ENCODE measurements at places on chromosomes 1 and 21.

- DNase-seq, result no peak
Observed at GRCh38 chr1:111742938-111743549, 3.8 kb upstream of the INKA2 start.

DNA sequence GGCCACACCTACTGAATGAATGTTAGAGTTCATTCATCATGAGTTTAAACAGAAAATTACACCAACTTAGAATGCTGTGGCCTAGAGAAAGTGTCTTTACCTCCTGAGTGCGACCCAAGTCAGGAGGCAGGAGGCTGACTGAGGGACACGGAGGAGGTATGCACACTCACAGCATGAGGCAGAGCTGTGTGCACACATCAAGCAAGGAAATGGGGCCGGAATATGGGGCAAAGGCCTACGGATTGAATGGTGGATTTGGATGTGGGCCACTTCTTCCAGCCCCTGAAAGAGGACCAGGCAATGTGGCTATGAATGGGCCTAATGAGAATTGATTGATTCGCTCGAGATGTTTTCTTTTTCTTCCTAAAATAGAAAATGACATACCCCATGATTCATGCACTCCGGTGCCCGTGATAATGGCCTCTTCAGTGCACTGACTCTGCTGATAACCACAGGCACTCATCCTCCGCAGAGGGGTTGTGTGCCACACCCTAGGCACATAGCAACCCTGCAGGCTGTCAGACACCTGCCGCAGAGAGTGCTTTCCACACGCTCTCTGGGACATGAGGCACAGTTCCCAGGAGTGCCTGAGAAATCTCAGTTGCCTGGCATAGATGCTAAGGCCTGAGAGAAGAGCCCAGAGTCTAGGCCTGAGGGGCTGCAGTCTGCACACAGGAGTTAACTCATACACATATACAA, 155.5 kb downstream of the GLUL start:
- no peak for DNase-seq

- DNase-seq, result no peak
Observed at GRCh38 chr1:109910123-109910962, at the start of gene CSF1. CSF1 (plus strand) TSS chr1:109910849; CDS start chr1:109911024, 175 bp downstream.

DNA sequence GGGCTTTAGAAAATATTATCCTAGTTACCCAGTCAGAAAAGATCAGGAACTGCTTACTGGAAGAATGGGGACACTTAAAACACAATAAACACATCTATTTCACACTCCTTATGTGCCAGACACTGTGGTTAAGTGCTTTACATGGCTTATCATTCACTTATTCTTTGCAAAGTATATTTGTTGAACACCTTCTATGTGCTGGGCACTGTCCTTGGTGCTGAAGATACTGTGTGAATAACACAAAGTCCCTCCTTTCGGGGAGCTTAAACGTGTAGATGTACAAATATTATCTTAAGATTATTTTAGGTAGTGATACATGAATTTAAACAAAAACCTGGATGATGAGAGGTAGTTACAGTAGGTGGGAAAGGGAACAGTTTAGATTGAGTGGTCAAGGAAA, 169.3 kb downstream of the ST6GALNAC5 start:
- DNase-seq, result no peak

- no peak for DNase-seq
Observed at GRCh38 chr1:38076038-38076437, 29.4 kb upstream of the POU3F1 start.

DNA sequence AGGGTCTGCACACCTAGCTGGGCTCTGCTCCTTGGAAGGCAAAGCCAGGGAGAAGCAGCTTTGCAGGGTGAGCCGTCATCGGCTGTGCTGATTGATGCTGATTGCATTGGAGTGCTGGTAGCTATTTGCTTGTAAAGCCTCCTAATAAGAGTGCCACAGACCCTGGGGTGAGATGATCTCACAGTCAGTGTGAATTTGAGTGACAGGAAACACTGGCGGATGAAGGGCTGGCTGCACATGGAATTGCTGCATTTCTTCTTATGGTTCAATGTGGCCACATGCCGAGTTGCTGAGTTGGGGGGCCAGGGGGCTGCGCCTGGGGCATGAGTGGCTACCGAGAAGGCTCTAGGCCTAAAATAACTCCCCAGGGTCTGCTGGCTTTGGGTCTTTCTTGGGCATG, 138.2 kb upstream of the CACNA1E start:
- no peak for DNase-seq

GRCh38 chr1:115310581-115311473, 27.2 kb downstream of the NGF start:
- DNase-seq, result no peak

- no peak for DNase-seq
Observed at GRCh38 chr1:221302357-221302756, 423.1 kb downstream of the HLX start.

GRCh38 chr1:18045203-18045602, 62.4 kb upstream of the IGSF21 start:
- no peak for DNase-seq

DNA sequence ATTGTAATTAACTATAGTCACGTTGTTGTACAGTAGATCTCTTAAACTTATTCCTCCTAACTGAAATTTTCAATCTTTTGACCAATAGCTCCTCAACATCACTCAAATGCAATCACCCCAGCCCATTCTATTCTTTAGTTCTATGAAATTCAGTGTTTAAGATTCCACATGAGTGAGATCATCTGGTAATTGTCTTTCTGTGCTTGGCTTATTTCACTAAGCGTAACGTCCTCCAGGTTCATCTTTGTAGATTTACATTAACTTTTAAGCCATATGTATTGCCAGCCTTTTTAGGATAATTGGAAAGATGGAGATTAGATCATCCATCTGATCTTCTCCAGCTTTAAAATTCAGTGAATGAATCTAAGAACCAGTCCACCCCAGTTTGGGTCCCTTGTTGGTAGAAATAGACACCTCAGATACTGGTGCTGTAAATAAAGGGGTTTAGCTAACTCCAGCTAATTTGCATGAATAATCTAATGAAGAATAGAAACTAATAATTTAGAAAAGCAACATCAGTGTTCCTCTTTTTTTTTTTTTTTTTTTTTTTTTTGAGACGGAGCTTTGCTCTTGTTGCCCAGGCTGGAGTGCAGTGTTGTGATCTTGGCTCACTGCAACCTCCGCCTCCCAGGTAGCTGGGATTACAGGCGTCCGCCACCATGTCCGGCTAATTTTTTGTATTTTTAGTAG, 7.0 kb downstream of the S100A10 start:
- DNase-seq, result no peak

GRCh38 chr21:39669485-39669884, 56.7 kb downstream of the B3GALT5 start:
- DNase-seq, result no peak

All from activated CD8-positive, alpha-beta memory T cell treated with anti-CD3 and anti-CD28 coated beads for 1 hour (primary cell).